ENCODE measurements at places on chromosomes 7 and 10. TPM values are rescaled to one million over a fixed set of nuclear protein-coding genes. Genes with fewer than 3 reads are reported as not detected.

GRCh38 chr7:28729281-28729680, 228.8 kb downstream of the TRIL start:
- H3K36me3 ChIP-seq = no peaks in the 10 kb centered on the region
- no peak overlapping the region for H3K27ac ChIP-seq
- no peaks in the 10 kb centered on the region for H3K27me3 ChIP-seq
- DNase-seq = no peak
- H3K4me3 ChIP-seq = no peak overlapping the region

GRCh38 chr7:128247640-128248194, 6.6 kb downstream of the LEP start:
- DNase-seq = no peak
- H3K4me3 ChIP-seq = no peak overlapping the region
- H3K27me3 ChIP-seq = peaks cover 2% of the 10 kb centered on the region
- H3K27ac ChIP-seq = no peak overlapping the region

The CTAGE6 gene
- total RNA-seq = not detected

DNA sequence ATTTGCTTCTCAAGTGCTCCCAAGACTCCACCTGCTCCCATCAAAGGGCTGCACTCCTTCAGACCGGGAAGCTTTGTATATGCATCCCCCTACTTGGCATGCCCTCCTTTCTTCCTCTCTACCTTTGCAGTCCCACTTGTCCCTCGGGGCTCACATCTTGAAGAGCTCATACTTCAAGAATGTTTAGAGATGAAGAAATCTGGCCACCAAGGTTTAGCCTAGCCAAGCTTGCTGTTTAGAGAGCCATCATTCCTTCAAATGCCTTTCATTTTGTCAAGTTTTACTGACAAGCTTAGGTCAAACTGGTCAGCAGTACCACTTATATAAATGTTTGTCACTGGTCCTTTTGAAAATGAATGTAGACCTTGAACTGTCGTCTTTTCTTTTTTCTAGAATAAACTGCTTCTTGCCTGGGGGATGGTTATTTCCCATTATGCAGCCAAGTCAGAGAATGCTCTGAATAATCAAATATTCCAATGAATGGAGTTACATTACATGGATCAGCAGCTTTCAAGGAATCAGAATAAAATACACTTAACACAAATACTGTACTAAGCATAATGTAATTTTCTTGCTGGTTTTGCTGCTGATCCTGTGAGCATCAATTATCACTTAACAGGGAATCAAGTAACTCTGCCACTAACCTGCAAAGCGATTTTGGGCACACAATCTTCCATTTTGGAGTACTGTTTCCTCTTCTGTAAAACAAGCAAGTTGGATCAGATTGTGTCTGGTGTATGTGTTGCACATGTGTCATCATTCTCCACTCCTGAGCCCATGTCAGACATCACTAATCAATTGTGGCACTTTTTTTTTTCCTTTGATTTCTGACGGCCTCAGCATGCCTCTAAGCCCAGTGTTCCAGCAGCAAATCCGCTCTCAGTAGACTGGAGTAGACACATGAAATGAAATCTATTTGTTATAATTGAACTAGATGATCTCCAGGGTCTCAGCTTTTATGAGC, 357.9 kb downstream of the PTEN start:
- no peak overlapping the region for H3K27ac ChIP-seq
- no peaks in the 10 kb centered on the region for H3K27me3 ChIP-seq
- no peak overlapping the region for H3K4me3 ChIP-seq

DNA sequence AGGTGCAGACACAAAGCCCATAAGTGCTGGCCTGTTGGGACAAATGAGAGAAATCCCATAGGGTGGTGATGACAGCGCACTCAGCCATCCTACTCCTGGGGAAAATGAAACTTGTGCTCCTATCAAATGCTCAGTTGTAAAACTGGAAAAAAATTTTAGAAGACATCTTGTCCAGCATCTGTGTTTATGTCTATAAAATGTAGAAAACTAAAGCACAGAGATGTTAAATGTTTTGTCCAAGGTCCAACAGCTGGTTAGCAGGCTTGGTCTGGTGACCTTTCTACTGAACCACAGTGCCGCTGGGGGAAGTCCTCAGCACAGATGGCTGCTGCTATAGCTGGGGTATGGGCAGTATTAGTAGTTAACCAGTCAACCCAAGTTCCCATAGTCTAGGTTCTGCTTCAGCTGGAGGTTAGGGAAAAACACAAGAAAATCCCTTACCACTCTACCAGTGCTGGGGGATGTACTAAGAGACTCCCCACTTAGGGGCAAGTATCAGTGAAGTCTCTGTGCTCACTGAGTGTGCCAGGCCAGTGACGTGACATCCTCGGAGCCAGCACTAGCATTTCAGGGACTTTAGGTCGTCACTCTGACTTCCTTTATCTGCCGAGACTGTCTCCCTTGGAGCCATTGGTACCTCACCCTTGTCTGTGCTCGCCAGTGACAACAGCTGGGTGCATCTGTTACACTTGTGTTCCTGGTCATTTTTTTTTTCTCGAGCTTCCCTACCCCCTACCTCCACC, 1.9 kb downstream of the TSPAN33 start:
- H3K36me3 ChIP-seq = no peaks in the 10 kb centered on the region
- DNase-seq = no peak
- peak overlapping the region; percentile 80 for H3K4me3 ChIP-seq
- H3K27ac ChIP-seq = no peak overlapping the region
- peaks cover 17% of the 10 kb centered on the region for H3K4me1 ChIP-seq

The SPAM1 gene
- total RNA-seq = not detected
